ENCODE measurements at places on chromosomes 2 and 18.

- H3K27ac ChIP-seq = peak overlapping the region; percentile 74
- no peaks in the 10 kb centered on the region for H3K36me3 ChIP-seq
- no peak overlapping the region for H3K4me3 ChIP-seq
These were observed 22.8 kb downstream of the PRKCE start for GRCh38 chr2:45674035-45674816.

DNA sequence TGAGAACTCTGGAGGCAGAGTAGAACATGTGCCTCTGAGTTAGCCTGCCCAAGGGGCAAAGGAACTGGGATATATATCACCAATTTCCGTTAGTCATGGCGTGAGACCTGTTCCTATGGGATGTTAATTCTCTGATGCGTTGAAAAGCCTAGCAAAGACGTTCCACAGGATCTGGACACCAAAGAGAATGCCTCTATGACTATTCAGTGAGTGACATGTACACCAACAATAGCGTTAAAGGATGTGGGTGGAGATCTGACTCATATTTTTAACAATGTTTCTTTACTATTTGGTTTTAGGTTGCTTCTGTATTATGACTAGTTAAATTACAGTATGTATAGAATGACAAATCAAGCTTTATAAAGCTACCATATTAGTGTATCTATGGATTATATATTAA is 320.9 kb upstream of the MC4R start:
- H3K36me3 ChIP-seq = no peaks in the 10 kb centered on the region
- H3K27me3 ChIP-seq = no peaks in the 10 kb centered on the region
- no peak overlapping the region for H3K27ac ChIP-seq
- H3K4me3 ChIP-seq = no peak overlapping the region

DNA sequence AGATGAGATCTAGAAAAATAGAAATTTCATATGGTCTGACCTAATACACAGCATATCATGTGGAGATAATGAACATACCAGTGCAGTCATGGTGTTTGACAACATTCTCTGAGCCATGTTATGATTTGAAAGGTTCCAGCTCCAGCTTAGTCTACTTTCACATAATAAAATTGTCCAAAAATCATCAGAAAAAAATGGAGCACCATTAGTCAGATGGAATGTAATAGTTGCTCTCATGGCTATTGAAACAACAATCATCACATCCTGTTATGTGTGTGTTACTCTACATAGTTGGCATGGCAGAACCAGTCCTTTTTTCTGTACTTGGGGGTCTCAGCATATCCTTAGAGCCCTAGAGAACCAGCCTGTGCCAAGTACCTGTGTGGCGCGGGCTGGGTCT is 678.9 kb upstream of the FANCL start:
- no peak overlapping the region for H3K27ac ChIP-seq
- H3K4me1 ChIP-seq = no peaks in the 10 kb centered on the region
- no peak overlapping the region for H3K4me3 ChIP-seq
- no peak for DNase-seq

- H3K4me3 ChIP-seq = no peak overlapping the region
- H3K27me3 ChIP-seq = no peaks in the 10 kb centered on the region
- H3K27ac ChIP-seq = no peak overlapping the region
These were observed 41.2 kb downstream of the GALNT13 start for GRCh38 chr2:153912798-153913396.

DNA sequence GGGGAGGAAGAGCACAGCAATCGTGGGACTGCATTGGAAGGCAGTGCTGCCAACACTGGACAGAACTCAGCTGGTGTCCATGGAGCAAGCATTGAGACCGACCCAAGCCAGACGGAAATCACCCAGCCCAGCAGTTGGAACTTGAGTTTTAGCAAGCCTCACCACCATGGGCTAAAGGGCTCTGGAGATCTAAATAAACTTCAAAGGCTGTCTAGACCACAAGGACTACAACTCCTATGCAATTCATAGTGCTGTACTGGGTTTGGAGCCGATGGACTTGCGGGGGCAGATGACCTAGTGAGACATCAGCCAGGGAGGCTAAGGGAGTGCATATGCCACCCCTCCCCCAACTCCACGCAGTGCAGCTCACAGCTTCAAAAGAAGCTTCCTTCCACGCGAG is 243.6 kb upstream of the SLC39A10 start:
- H3K27ac ChIP-seq = no peak overlapping the region
- H3K36me3 ChIP-seq = no peaks in the 10 kb centered on the region
- no peaks in the 10 kb centered on the region for H3K27me3 ChIP-seq
- no peaks in the 10 kb centered on the region for H3K4me1 ChIP-seq
- no peak overlapping the region for H3K4me3 ChIP-seq
- no peak for DNase-seq

GRCh38 chr2:205590759-205591158 is 91.5 kb upstream of the NRP2 start:
- H3K4me3 ChIP-seq = no peak overlapping the region
- no peaks in the 10 kb centered on the region for H3K27me3 ChIP-seq
- no peaks in the 10 kb centered on the region for H3K36me3 ChIP-seq

GRCh38 chr18:24491927-24492834 is 31.7 kb downstream of the HRH4 start:
- H3K27ac ChIP-seq = no peak overlapping the region
- peaks cover 3% of the 10 kb centered on the region for H3K4me1 ChIP-seq
- H3K36me3 ChIP-seq = no peaks in the 10 kb centered on the region
- no peaks in the 10 kb centered on the region for H3K27me3 ChIP-seq
- DNase-seq = no peak

DNA sequence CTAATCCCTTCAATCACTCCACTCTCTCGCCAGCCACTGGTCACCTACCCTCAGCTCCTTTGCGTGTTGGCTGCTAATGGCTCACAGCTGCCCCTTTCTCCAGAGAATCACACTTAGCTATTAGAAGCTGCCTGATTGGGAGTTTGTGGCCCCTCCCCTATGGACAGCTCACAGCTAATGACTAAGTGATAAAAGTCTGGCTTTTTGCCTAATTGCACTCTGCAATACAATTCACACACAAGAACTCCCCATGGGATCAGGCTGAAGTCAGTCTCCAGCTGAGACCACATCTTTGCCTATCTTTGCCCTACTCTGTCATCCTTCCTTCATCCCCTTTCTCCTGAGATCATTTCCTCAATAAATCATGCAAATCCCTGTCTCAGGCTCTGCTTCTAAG is 701.9 kb upstream of the RAB6C start:
- no peaks in the 10 kb centered on the region for H3K36me3 ChIP-seq
- DNase-seq = no peak
- H3K27me3 ChIP-seq = no peaks in the 10 kb centered on the region
- no peaks in the 10 kb centered on the region for H3K4me1 ChIP-seq

DNA sequence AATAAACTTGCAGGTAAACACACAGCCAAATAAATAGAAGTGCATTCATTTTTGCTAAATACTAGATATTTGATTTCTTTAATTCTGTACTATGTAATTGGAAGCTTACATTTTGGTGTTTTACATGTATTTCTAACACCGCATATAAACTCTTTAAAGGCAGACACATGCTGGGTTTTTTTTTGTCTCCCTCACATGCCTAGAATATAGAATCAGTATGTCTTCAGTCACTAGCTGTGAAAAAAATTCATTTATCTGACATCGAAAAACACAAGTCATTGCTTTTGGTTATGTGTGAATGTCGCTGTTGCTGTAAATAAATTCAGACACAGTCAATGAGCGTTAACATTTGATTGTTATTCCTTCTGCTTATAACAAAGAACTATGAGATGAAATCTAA is 1101.0 kb downstream of the DPP10 start:
- no peaks in the 10 kb centered on the region for H3K36me3 ChIP-seq
- H3K27ac ChIP-seq = no peak overlapping the region
- DNase-seq = no peak
- H3K27me3 ChIP-seq = no peaks in the 10 kb centered on the region

DNA sequence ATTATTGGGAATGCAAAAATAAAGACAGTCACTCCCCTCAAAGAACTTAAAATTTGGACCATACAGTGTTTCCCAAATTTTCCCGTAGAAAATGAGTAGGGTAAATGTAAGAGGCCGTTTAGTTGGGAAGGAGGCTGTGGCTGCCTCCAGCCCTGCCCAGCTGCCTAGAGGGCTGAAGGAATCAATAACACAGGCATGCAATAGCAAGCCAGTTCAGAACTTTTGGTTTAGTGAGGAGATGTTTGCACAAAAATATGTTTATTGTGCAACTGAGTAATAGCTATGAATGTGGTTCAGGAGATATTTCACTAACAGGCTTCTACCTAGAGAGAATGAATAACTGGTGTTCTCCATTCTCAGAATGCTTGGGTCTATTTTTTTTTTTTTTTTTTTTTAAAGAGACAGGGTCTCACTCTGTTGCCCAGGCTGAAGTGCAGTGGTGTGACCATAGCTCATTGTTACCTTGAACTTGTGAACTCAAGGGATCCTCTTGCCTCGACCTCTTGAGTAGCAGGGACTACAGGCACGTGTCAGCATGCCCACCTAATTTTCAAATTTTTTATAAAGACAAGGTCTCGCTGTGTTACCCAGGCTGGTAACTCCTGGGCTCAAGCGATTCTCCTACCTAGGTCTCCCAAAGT is 23.6 kb downstream of the UGP2 start:
- no peak overlapping the region for H3K4me3 ChIP-seq
- H3K4me1 ChIP-seq = peaks cover 17% of the 10 kb centered on the region
- DNase-seq = no peak
- H3K36me3 ChIP-seq = peaks cover 49% of the 10 kb centered on the region

DNA sequence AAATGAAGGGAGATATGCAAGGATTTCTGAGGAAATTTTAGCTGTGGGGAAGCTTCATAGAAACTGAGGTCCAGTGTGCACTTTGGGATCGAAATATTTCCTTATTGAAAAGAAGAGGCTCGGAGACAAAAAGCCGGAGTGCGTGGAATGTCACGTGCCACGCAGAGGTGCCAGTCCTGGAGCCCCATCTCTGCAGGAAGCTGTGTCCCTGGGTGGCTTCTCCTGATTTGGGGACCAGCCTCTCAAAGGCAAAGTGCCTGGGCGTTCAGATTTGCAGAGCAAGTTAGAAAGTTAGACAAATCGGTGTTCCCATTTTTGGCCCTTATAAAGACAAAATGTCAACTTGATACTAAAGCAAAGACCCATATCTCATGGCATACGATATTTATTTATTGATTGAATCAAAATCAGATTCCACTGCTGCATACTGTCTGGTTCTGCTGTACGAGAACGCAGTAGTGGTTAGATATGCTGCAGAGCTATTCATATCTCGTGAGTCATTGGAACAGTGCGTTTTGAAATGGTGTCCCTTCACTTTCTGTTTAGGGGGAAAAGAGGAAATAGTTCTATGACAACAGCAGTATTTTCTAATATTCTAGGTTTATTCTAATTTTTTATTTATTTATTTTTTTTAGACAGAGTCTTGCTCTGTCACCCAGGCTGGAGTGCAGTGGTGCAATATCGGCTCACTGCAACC is 9.1 kb upstream of the ATG16L1 start:
- H3K36me3 ChIP-seq = no peaks in the 10 kb centered on the region
- no peak for DNase-seq
- H3K4me3 ChIP-seq = no peak overlapping the region
- no peaks in the 10 kb centered on the region for H3K4me1 ChIP-seq
- H3K27ac ChIP-seq = no peak overlapping the region
- no peaks in the 10 kb centered on the region for H3K27me3 ChIP-seq

DNA sequence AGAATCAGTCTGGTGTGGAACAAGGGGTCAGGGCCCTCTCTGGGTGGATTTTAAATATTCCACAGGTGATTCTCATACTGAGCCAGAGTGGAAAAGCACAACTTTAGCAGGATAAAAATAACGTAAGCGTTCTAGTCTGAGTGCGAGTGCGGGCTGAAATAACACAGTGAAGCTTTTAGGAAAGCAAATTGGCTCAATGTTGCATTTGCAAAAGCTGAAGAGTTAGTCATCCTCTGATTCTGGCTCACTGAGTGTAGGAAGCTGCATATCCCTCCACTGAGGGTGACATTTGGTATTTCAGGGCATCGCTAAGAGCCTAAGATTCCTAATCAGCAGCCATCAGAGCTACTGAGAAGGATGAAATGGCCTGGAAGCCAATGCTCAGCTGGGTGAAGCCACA is 134.7 kb downstream of the RIF1 start:
- H3K36me3 ChIP-seq = no peaks in the 10 kb centered on the region
- H3K4me3 ChIP-seq = no peak overlapping the region
- DNase-seq = no peak
- H3K27ac ChIP-seq = no peak overlapping the region
- no peaks in the 10 kb centered on the region for H3K27me3 ChIP-seq

- no peak overlapping the region for H3K27ac ChIP-seq
- no peak overlapping the region for H3K4me3 ChIP-seq
- no peaks in the 10 kb centered on the region for H3K27me3 ChIP-seq
- no peaks in the 10 kb centered on the region for H3K4me1 ChIP-seq
- peak; percentile 52 for DNase-seq
These were observed 78.6 kb downstream of the ASB1 start for GRCh38 chr2:238505119-238505891.

DNA sequence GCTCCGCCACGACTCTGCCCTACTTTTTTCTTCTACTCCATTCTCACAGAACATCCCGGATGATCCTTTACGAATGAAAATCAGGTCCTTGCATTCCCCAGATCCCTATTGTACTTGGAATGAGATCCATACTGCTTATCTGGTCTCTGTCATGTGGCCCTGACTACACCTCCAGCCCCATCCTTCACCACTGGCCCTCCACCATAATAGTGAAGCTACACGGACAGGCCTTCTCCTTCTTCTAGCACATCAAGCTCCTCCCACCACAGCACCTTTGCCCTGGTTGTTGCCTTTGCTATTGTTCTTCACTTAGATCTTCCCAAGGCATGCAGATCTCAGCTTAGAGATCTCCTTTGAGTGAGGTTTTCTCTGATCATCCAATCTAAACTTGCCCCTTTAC is 20.1 kb upstream of the RMDN2 start:
- no peak for DNase-seq
- no peaks in the 10 kb centered on the region for H3K4me1 ChIP-seq
- no peaks in the 10 kb centered on the region for H3K36me3 ChIP-seq
- no peak overlapping the region for H3K27ac ChIP-seq
- H3K4me3 ChIP-seq = no peak overlapping the region
- no peaks in the 10 kb centered on the region for H3K27me3 ChIP-seq

GRCh38 chr2:168639018-168639417 is 163.4 kb upstream of the NOSTRIN start:
- no peaks in the 10 kb centered on the region for H3K4me1 ChIP-seq
- no peak overlapping the region for H3K27ac ChIP-seq
- H3K4me3 ChIP-seq = no peak overlapping the region
- no peaks in the 10 kb centered on the region for H3K27me3 ChIP-seq
- DNase-seq = no peak

DNA sequence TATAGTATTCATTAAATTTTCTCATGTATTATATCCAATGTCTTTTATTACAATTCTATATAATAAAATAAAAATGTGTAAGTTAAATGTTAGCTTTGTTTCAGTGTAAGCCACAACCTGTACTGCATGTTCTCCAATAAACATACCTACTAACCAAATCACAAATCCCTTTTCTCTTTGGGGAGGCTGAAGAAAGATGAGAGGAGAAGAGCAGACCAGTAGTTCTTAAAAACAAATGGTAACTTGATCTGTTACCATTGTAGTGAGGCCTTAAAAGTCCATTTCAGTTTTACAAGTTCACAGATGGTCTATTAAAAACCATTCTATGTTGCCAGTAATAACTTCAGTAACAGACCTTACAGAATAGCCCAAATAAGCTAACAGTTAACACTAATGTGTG is 100.5 kb downstream of the SOS1 start:
- no peak overlapping the region for H3K27ac ChIP-seq
- no peaks in the 10 kb centered on the region for H3K27me3 ChIP-seq
- H3K36me3 ChIP-seq = peaks cover 24% of the 10 kb centered on the region

- H3K27me3 ChIP-seq = no peaks in the 10 kb centered on the region
- H3K27ac ChIP-seq = no peak overlapping the region
- no peak for DNase-seq
- peaks cover 4% of the 10 kb centered on the region for H3K4me1 ChIP-seq
These were observed 30.3 kb upstream of the B3GNT7 start for GRCh38 chr2:231364961-231365810.
